ENCODE measurements at places on chromosomes 3 and 15. TPM values are rescaled to one million over a fixed set of nuclear protein-coding genes. Genes with fewer than 3 reads are reported as not detected.

The EPHA3 gene
- total RNA-seq: 55.6 TPM

The MASP1 gene
- total RNA-seq: 24.2 TPM

The DIS3L gene
- total RNA-seq: 54.9 TPM

The ROPN1 gene
- not detected for total RNA-seq

The LMAN1L gene
- total RNA-seq: not detected

The RPL39L gene
- total RNA-seq: 14.5 TPM

The ATG7 gene
- 33.4 TPM for total RNA-seq

The SLC9A9 gene
- total RNA-seq: 13.4 TPM

The CYFIP1 gene
- total RNA-seq: 48.2 TPM

The ZMAT3 gene
- 24.7 TPM for total RNA-seq

The MUSTN1 gene
- not detected for total RNA-seq

The RBMS3 gene
- total RNA-seq: 36.2 TPM

The CPNE9 gene
- 12.7 TPM for total RNA-seq

The CCR8 gene
- total RNA-seq: not detected

The SOX2 gene
- total RNA-seq: 188 TPM

The KNG1 gene
- total RNA-seq: not detected

The LTK gene
- total RNA-seq: 0.23 TPM

The GP9 gene
- total RNA-seq: not detected

The PPP2R3A gene
- 26.1 TPM for total RNA-seq

The GNAT1 gene
- total RNA-seq: not detected

The CYP8B1 gene
- not detected for total RNA-seq

The GHSR gene
- 0.69 TPM for total RNA-seq

The PRRT3 gene
- 9.9 TPM for total RNA-seq

The MST1 gene
- 7.6 TPM for total RNA-seq

The FOXL2 gene
- 0.46 TPM for total RNA-seq

The POMGNT2 gene
- 25.1 TPM for total RNA-seq

The ARPIN gene
- 24.5 TPM for total RNA-seq

The RGMA gene
- 38.8 TPM for total RNA-seq

The RBP2 gene
- total RNA-seq: not detected

The SNTN gene
- total RNA-seq: 2.3 TPM

The ZCWPW2 gene
- total RNA-seq: 2.8 TPM

The CCK gene
- 14.5 TPM for total RNA-seq

The PP2D1 gene
- not detected for total RNA-seq

The SH3GL3 gene
- total RNA-seq: 52.8 TPM

The DHX30 gene
- total RNA-seq: 72.0 TPM

The INSYN1 gene
- 36.0 TPM for total RNA-seq

The TUSC7 gene
- not detected for total RNA-seq

The SPINK8 gene
- not detected for total RNA-seq

The CCR9 gene
- not detected for total RNA-seq

The ATP8B4 gene
- total RNA-seq: 11.1 TPM

The IVD gene
- total RNA-seq: 37.1 TPM

The GCHFR gene
- 18.0 TPM for total RNA-seq

All from diencephalon (tissue), 1 donor.